ENCODE measurements at places on chromosomes 16 and 17.

GRCh38 chr16:13154799-13155198 lies 253.4 kb downstream of the SHISA9 start:
- no peak for DNase-seq

DNA sequence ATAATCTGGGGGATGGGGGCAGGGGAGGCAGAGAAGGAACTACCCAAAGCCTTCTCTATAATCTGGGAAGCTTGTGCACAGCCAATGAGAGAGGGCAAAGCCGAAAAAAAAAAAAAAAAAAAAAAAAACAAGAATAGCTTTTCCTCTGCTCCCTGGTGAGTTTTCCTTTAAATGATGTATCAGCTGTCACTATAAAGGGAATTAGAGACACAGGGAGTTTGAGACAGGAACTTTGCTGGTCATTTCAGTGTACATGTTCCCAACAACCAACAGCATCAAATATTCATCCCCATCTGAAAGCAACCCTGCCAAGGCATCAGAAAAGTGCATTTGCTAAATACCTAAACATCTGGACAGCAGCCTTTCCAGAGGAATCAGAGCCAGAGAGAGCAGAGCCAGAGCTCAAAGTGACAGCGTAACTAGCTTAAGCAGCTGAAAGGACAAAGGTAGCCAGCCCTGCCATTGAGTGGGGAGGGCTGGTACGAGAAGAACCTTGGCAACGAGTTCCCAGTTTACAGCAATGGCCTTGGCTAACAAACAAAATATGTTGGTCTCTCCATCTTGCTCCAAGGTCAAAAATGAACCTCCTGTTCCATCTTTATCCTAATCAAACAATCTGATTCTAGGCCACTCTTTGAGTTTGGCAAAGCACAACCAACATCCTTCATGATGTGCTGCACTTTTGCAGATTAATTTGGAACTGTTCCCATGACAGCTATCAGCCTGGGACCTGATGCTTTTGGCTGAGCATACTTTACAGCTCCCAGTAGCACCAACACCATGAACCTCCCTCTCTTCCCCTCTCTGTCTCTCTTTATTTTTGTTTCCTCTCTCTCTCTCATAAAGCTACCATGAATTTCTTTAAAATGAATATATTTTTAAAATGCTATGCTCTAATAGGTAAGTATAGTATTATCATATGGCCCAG lies 143.7 kb upstream of the GNAO1 start:
- DNase-seq = no peak

GRCh38 chr16:70605283-70605657 lies 41.1 kb upstream of the IL34 start:
- no peak for DNase-seq

DNA sequence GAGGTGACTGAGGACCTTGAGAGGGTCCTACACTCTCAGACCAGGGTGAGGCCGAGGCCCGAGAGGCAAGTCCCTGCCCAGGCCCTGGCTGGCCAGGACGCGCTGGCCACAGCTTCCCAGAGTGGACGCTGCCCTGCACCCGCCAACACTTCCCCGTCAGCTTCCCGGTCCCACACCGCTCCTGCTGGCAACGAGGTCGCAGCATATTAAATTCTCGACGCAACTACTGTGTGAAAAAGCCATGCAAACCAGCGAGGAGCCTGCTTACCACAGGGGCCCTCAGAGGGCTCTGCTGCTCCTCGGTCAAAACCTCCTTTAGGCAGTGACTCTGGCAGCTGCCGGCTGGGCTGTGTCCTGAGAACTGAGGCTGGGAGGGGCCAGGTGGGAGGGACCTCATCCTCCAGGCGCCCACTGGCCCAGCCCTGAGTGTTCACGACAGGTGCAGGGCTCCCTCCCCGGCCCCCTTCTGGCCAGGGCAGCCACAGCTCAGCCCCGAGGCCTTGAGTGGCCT lies 2.1 kb upstream of the TEX19 start:
- no peak for DNase-seq

GRCh38 chr17:36550491-36551417 lies 6.0 kb downstream of the GGNBP2 start:
- DNase-seq = no peak

GRCh38 chr17:58686980-58687379 lies 4.9 kb downstream of the TEX14 start:
- DNase-seq = no peak

DNA sequence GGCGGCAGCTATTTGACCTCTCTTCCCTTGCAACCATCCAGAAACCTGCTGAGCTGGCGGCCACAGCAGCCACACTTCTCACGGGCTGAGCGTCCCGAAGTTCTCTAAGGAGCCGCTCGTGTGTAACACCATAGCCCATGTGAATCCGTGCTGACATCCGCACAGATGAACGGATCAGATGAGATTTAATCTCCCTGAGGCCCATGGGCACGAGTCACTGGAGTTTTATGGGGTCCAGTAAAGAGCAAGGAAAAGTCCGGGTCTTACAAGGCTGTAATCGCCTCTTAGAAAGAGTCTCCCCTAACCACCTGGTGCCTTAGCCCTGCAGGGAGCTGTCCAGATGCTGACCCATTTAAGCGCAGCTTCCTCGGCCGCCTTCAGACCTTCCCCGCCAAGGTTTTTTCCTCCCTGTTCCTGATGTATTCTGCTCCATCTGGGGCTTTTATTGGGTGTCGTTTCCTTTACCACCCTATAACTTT lies 5.5 kb upstream of the CACNG5 start:
- no peak for DNase-seq

DNA sequence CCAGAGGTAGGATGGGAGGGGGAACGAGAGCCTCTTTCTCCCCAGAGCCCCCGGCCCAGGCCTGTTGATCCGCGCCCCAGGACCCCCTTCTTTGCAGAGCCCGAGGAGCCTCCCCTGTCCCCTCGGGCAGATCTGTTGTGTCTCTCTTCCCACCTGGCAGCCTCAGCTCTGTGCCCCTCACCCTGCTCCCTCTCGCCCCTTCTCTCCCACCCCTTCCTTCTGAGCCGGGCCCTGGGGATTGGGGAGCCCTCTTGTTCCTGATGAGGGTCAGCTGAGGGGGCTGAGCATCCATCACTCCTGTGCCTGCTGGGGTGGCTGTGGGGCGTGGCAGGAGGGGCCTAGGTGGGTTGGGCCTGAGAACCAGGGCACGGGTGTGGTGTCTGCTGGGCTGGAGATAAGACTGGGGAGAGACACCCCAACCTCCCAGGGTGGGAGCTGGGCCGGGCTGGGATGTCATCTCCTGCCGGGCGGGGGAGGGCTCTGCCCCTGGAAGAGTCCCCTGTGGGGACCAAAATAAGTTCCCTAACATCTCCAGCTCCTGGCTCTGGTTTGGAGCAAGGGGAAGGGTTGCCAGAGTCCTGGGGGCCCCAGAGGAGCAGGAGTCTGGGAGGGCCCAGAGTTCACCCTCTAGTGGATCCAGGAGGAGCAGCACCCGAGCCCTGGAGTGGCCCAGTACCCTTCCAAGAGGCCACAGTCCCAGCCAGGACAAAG lies 65.4 kb downstream of the MRC2 start:
- DNase-seq = no peak

GRCh38 chr17:82941021-82942001 lies 101.5 kb upstream of the ZNF750 start:
- DNase-seq = no peak

DNA sequence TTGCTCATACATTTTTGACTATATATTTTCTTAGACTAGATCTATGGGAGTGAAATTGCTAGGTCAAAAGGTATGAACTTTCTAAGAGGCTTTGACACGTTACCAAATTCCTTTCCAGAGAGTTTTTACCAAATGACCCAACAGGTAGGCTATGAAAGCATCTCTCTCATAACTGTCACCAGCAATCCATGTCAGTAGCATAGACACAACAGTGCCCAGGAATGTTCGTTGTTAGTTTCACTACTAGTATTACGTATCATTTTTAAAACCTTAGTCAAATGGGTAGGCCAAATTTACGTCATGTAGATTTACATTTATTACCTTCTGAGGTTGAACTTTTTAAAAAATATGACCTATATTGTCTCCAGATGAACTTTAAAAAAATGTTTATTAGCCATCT lies 66.8 kb downstream of the MARCHF10 start:
- no peak for DNase-seq

- DNase-seq = no peak
Measured at GRCh38 chr17:48095611-48096010, 5.7 kb downstream of the CBX1 start.

DNA sequence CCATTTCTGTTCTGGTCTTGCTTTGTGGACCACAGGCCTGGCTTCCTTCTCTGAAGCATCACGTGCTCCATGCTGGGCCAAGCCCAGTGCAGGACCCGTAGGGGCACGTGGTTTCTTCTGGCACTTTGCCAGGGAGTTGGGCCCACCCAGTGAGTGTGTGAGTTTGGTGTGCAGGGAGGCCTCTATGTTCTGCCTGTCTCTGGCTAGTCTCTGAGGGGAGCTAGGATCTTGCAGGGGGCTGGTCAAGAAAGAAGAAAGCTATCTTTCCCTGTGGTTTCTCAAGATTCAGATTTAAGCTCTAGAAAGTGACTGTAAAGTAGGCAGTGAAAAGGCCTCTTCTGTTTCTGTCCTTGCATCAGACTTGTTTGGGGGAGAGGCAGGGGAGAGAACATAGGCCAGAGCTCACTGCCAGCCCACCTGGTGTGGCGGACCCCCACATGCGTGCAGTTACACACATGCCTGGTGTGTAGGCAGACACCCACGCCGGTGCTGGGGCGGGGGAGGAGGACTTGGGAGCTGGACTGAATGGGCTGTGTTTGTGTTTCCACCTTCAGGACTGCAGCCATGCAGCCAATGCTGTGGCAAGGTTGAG lies 11.8 kb downstream of the LASP1 start:
- no peak for DNase-seq

DNA sequence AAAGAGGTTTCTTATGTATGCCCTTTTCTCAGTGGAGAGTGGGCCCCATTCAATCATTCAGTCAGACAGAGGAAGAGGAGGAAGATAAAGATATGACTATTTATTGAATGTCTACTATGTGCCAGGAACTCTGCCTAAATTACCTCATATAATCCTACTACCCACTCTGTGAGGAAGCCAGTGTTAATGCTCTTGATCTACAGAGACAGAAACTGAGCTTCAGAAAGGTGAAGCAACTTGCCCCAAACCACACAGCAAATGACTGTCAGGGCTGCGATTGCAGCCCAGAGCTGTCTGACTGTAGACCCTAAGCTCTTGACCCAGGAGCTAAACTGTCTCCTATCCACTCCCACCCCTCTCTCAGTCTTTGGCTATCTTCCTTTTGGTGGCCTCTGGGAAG lies 8.4 kb downstream of the SRCIN1 start:
- DNase-seq = no peak

DNA sequence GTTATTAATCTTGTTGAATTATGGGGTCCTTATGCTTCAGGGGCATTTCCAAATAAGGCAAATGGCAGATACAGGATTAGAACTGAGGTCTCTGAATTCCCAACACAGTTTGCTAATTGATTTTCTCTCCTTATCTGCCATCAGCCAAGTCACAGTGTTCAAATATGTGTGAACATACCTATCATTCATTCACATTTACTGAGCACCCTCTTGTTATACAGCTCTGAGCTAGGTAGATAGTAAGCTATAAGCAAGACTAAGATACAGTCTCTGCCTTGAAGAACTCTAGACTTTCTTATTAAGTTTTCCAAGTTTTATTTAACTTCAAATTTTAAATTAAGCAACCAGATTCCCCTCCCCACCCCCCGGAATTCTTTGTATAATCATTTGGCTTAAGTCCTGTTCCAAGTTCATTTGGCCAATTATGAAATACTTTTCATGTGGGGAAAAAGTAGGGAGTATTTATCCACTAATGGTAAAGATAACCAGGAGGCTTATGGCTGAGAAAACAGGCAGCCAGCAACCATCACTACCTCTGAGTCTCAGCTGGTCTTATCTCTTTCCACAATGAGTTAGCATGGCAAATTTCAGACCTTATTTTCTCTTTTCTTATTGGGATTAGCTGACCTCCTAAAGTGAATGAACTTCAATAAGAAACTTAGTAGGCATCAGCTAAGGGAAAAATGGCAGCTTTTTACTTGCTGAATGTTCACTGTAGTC lies 31.4 kb upstream of the CORO6 start:
- no peak for DNase-seq

DNA sequence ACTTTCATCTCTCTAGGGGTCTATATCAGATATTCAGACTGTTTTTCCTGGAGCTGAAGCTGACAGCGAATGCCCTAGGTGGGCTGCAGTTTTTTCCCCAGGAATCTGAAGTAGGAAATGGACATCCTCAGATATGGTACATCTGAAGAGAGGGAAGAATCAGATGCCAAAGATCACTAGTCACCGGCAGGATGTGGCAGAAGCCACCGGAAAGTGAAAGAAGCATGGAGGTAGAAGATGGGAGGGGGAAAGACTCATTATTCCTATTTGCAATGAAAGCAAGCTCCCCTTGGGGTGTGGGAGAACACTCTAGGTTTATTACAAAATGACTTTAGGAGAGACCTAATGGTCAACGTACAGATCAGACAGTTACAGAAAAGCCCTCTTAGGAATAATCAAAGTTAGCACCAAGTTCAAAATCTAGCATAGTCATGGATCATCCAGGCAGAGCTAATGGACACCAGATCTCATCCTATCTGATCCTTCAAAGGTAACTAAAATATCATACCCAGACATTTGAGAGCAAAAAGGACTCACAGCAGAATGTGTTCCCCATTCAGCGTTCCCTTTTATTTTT lies 110.7 kb downstream of the HS3ST3A1 start:
- DNase-seq = no peak

- no peak for DNase-seq
Measured at GRCh38 chr16:66486773-66487579, 59.9 kb downstream of the BEAN1 start.

- no peak for DNase-seq
Measured at GRCh38 chr16:63080746-63081145, 1044.5 kb upstream of the CDH8 start.

DNA sequence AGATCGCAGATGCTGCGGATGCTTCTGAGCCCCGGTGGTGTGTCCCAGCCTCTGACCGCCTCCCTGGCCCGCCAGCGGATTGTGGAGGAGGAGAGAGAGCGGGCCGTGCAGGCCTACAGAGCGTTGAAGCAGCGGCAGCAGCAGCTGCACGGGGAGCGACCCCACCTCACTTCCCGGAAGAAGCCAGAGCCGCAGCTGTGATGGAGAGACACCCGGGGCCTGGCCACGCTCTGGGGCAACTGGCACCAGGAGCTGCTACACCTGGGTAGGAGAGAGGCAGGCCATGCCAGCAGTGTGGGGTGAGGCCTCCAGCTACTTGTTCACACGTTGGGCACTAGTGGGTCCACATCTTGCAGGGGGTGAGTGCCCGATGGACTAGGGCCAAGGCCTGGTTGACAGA lies 6.0 kb downstream of the CCDC137 start:
- DNase-seq = no peak

- DNase-seq = no peak
Measured at GRCh38 chr17:28325211-28325610, 6.2 kb downstream of the TMEM97 start.

DNA sequence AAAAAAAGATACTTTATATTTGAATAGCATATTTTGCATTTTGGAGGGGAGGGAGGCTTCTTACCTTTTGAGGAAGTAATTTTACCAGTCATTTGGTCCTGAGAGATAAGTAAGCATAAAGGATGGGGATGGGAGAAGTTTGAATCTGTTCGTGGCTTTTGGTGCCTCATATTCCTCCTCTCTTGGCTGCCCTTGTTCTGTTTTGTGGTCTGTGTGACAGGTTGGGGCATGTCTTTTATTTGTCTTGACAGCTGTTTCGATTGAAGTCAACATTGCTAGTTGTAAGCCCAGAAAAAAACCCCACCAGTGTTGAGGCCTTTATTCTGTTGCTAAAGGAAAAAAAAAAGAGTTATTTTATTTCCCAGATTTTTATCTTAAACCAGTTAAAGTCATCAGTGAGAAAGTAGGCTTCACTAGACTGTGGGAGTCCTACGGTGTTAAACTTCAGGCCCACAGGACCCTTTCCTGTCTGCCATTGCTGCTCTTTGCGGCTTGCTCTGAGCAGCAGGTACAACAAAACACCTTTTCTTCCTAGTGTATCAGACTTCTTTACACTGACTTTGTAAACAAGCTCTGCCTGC lies 11.4 kb downstream of the SLC7A6 start:
- peak; percentile 48 for DNase-seq
